ENCODE measurements at places on chromosomes 5 and 9.

- no peak for DNase-seq
Measured at GRCh38 chr5:36177715-36178523, 26.0 kb downstream of the SKP2 start.

- DNase-seq, result no peak
Measured at GRCh38 chr5:31471040-31471439, 60.9 kb downstream of the DROSHA start.

DNA sequence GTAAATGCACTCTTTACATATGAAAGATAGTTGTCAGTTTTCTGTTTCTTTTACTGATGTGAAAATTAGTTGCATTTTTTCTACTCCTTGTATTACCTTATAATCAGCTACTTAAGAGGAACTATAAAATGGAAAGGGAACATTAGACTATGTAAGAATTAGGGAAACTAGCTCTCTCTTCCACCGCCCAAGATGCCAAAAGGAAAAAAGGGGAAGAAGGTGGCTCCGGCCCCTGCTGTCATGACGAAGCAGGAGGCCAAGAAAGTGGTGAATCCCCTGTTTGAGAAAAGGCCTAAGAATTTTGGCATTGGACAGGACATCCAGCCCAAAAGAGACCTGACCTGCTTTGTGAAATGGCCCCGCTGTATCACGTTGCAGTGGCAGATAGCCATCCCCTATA is 15.2 kb upstream of the HOMER1 start:
- DNase-seq, result no peak

GRCh38 chr5:54309276-54309675 is 1.1 kb downstream of the ARL15 start:
- peak; percentile 11 for DNase-seq

- DNase-seq, result no peak
Measured at GRCh38 chr9:12933957-12934356, 159.1 kb downstream of the LURAP1L start.

- peak; percentile 37 for DNase-seq
Measured at GRCh38 chr5:132363431-132364112, 5.9 kb upstream of the SLC22A5 start.

DNA sequence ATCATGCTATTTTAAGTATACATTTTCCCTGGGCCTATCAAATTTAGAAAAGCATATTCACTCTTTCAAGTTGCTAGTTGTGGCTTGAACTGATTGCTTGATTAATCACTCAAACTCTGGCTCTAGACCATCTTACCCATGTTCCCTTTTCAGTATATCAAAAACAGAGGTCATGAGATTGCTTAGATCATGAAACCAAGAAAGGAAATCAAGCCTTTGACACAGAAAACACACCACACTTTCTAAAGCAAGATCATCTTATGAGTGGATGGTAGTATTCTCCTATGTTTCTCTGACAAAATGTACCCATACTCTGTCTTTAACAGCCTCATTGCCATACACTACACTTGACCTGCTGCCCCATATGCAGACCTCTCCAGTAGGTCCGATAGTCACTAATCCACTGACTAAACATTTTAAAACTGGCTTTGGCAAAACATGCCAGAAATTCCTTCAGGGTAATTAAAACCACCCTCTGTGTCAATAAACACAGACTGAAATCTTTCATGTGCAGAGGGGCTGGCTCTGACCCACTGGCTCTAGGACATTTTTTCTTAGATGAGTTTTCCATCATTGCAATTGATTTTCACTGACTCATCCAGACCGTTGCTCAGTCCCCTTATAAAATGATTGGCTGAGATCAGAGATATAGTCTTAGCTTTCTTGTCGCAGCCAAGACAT is 18.2 kb downstream of the PPP2R2B start:
- no peak for DNase-seq

DNA sequence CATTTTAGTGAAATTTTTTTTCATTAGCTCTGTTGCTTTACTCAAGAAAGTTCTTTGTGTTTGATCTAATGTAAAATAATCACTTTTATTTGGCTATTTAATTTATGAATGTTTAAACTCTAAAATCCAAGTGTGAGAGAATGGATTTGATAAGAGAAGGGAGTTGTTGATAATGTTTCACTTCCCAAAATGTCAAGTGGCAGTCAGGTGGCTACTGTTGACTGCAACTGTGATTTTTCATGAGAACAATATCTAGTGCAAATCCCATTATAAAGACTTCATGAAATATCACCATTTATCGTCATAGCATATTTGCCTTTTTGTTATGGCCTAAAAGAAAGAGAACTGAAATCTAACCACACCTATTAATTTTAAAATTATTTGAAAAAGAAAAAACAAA is 118.3 kb upstream of the SNX2 start:
- no peak for DNase-seq

DNA sequence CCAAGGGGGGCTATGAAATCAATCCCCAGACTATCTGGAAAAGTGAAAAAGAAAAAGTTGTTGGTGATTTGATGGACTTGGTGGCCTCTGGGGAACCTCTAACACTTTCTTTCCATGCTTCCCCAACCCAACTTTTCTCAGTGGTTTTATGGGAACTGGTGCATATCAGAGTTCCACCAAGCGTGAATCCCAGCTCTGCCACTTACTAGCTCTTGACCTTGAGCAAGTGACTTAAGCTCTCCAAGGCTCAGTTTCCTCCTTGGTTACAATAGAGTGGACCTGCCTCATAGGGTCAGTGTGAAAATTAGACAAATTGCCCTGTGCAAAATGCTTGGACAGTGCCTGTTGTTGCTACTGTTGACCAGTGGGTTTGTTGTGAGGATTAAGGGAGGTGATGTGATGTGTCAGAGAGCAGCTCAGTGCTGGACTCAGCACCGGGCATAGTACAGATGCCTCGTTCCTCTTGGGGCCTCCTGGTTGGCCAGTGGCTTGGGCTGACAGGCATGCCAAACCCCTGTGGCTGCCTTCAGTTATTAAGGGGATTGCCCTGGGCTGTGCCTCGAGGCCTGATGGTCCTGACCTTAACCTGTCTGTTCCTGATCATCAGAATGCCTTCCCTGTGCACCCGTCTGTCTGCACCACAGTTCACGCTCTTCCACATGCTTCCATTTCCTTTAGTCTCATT is 49.3 kb downstream of the COL15A1 start:
- DNase-seq, result peak; percentile 39

- no peak for DNase-seq
Measured at GRCh38 chr9:130905125-130905901, 8.7 kb upstream of the QRFP start.

DNA sequence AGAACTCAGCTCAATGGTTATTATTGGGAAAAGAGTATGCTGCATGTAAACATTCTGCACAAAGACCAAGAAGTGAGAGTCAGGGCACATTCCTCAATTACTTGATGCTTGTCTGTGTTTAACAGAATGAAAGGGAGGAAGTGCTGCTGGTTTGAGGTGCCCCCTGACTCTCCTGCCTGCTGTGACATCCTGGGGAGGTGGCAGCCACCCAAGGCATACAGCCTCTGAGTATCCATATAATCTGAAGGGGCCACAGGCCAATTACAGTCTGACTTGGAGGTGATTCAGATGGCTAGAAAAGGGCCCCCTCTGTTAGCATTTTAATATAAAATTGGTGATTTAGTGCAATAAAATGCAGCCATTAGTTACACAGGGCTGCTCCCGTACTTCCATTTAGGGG is 313.8 kb downstream of the ASTN2 start:
- DNase-seq, result no peak

DNA sequence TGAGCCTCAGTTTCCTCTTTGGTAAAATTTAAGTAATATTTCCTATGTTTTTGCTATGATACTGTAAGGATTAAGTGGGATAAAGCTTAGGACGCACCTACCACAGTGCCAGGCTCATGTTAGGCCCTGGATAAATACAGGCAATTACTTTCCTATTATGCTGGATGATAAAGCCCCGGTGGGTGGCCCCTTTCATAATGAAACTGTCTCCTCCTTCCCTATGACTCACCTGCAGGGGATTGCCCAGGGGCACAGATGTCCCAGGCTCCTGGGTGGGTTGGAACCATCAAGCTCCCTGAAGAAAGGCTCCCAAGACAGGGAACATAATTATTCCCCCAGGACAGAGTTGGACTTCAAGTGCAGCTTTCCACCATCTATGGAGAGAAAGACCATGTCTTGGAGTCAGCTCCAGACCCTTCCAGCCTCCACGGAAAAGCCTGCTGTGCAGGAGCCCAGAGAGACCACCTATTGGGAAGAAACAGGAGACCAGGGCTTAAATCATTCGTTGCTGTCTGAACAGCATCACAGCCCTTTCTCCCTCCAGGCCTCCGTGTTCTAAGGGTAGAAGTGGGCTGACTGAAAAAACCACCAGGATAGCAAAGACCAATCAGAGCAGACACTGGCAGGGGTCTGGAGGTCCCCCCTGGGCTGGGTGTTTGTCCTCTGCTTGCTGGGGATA is 43.2 kb upstream of the FOXE1 start:
- no peak for DNase-seq

GRCh38 chr5:138655530-138656190 is 80.5 kb upstream of the HSPA9 start:
- DNase-seq, result peak; percentile 98

DNA sequence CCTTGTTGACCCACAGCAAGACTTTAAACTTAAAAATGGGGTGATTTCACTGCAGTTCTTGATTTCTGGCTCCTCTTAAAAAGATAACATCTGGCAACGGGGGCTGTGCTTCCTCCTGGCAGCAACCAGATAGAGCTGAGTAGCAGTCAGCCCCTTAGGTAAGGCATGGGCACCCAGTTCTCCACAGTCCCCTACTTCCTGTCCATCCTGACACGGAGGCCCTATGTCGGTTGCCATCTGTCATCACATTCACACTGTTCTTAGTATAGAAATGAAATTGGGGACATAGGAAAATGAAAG is 11.7 kb downstream of the CD74 start:
- DNase-seq, result no peak

DNA sequence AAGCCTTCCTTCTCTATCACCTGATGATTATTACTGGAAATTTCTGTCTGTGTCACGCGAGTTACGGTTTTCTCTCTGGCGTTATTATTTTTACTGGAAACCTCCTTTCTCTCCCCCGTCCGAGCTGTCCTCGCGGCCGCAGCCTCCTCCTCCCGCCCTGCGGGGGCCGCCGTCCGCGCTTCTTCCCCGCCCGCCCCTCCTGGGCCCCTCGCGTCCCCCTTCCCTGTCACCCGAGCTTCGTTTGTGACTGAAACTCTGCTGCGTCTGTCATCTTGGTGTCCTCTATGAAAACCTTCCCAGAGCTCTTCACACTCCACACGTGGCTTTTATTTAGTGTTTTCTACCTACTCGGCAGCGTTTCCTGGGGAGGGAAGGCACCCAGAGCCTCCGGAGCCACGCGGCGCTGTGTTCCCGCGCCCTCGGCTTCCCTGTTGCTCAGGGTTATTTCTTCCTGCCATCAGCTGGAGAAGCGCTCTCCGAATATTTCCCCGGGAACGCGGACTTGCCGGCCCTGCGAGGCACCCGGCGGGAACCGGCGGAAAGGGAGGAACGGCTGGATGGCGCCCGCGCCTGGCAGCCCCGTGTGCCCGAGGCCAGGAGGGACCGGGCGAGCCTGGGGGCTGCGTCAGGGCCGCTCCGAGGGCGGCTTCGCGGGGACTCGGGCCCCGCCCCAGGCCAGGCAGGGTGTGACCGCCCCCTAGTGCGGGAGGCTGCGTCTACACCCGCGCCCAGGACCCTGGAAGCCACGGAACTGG is 33.9 kb downstream of the TRIP13 start:
- DNase-seq, result peak; percentile 33

GRCh38 chr9:80651044-80651443 is 1038.3 kb downstream of the TLE1 start:
- no peak for DNase-seq

GRCh38 chr5:135671052-135671705 is 92.4 kb upstream of the CXCL14 start:
- no peak for DNase-seq

GRCh38 chr5:104052558-104053352 is 490.2 kb upstream of the NUDT12 start:
- DNase-seq, result no peak

DNA sequence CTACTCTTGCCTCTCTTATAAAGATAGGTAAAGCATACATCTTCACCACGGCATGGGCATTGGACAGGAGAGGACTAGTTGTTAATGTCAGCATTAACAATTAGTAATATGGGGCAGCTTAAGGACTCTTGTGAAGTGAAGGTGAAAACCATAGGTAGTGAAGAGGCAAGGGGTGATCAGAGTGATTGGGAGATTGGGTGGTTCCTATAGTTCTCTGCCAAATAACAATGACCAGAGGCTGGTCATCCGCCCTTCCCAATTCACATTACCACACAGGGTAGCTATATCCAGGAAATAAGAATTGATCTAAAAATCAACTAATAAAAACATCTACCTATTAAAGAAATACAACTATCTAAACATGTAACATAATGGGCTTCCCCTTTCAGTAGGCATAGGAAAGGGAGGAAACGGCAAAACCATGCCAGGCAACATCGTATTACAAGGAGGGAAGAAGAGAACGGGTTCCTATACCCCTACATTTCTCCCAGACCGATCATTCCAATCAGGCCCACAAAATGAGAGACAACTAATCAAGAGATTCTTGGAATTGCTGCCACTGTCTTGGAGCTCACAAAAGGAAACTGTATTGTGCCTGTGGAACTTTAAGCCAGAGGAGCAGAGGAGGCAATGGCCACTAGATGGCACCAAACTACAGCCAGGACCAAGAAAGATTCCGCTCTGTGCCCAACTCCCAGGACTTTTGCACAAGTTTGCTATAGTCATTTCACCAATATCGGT is 121.6 kb downstream of the FBXL17 start:
- DNase-seq, result peak; percentile 46

GRCh38 chr5:9653811-9654210 is 23.7 kb upstream of the TAS2R1 start:
- peak; percentile 26 for DNase-seq

DNA sequence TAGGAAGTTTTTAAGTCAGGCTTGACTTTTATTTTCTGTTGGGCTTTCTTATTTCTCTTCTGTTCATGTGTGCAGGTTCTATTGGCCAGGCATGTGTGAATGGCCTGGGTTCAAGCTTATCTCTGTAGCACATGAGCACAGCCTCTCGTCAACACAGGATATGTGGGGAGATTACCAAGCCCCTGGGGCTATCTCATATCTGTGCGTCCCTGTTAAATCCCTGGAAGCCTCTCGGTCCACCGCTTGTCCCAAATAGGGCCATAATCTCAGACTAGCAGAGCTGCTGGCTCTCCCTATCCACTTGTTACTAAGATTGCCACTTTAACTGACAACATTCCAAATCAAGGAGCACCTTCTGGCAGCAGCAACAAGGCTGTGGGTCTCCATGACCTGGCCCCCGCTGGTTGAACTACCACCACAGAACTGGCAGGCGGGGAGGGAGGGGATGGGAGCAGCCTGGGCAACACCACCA is 28.4 kb upstream of the EBF1 start:
- no peak for DNase-seq
